ENCODE measurements at places on chromosomes 3 and 15.
A peak's percentile ranks its signal among the peaks of the same experiment; 100 is the strongest.

DNA sequence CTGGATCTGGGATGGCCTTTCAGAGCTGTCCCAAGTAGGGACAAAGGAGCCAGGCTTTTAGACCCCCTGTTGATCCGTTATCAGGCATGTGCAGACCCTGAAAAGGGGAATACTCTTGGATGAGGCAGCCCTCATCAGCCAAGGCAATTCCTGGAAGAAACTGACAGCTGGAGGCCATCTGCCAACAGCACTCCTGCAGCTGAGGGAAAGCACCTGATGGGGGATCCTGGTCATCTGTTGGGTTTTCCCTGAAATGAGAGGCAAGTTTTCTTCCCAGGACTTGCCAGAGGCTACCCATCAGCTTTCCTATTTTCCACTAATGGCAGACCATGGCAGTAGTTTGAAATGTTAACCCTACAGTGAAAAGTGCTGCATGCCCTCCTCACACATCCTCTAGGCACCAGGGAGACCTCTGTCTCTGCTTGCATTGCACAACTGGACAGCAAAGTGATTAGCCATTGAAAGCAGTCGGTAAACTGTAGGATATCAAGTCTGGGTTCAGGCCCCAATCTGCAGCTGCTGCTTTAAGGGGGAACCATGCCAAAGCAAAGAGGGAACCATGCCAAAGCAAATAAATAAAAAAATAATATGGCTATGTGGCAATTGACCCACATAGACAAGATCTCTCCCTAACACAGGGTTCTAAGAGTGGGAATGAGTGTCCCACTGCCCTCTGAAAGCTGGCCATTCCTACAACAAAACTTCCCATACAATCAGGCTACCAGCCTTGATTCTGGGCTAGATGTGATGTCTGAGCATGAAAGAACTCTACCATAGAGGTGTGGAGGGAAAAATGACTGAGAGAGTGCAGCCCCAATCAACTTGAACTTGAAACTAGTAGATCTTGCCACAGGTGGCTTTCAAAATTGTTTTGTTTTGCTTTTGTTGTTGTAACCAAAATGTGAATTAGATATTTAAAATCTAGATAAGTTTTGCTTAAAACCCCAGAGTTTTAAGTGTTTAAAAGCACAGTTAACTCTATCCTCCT, 232.0 kb upstream of the STT3B start:
- DNase-seq: peak; percentile 56

GRCh38 chr3:189838291-189838690, 207.1 kb downstream of the TP63 start:
- DNase-seq: no peak

GRCh38 chr3:119401069-119401468, 62.3 kb downstream of the TMEM39A start:
- DNase-seq: no peak

- no peak for DNase-seq
These were observed 35.0 kb downstream of the LPP start for GRCh38 chr3:188188911-188189310.

All from LNCaP clone FGC (cell line).